Right forelimb (tissue), 1 donor: ENCODE measurements at places on chromosomes 7 and 10.

- no peak for DNase-seq
Observed at GRCh38 chr10:28151636-28152035, 151.2 kb downstream of the MPP7 start.

GRCh38 chr7:136117539-136117938 lies 140.4 kb upstream of the MTPN start:
- no peak for DNase-seq

GRCh38 chr10:117411479-117412399 lies 36.5 kb upstream of the PDZD8 start:
- no peak for DNase-seq

- no peak for DNase-seq
Observed at GRCh38 chr7:87511510-87511909, 36.0 kb upstream of the ABCB4 start.
